ENCODE measurements at places on chromosomes 3 and 15. TPM values are rescaled to one million over a fixed set of nuclear protein-coding genes. Genes with fewer than 3 reads are reported as not detected.

DNA sequence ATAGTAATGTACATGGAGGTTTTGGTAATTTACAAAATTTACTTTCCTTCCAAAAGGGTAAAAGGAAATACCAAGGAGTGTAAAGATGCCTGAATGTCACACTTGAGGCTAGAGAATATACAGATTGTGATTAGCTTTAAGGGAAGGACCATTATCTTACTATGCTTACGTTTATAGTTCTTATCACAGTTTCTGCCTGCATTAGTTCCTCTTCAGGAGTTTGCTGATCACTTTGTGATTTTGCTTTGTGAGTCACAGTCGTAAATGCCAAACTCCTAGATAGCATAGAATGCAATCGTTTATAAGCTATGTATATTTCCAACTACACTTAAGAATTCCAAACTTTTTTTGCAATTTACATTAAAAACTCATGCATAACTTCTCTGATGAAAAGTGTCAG, 1034.6 kb downstream of the DIPK2A start:
- DNase-seq = no peak

GRCh38 chr3:120442975-120443517, 7.7 kb downstream of the FSTL1 start:
- no peak for DNase-seq

DNA sequence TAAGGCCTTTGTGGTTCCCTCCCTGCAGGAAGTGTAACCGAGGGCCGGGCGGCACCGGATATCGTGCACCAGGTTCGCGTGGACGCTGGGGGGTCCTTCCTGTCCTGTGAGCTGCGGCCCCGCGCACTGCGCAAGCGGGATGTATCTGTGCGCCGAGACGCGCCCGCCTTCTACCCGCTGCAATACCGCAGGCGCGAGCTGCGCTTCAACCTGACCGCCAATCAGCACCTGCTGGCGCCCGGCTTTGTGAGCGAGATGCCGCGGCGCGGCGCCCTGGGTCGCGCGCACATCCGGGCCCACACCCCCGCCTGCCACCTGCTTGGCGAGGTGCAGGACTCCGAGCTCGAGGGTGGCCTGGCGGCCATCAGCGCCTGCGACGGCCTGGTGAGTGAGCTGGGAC, 35.9 kb downstream of the SAXO2 start:
- no peak for DNase-seq

GRCh38 chr15:69834267-69834666, 263.4 kb downstream of the TLE3 start:
- no peak for DNase-seq

- peak; percentile 86 for DNase-seq
Measured at GRCh38 chr3:46695177-46695961, 1.9 kb upstream of the ALS2CL start.

GRCh38 chr15:85692873-85693272, 101.9 kb downstream of the KLHL25 start:
- DNase-seq = no peak

GRCh38 chr3:775178-775880, 317.5 kb upstream of the CNTN6 start:
- no peak for DNase-seq

GRCh38 chr15:39451121-39451688, 129.7 kb upstream of the THBS1 start:
- no peak for DNase-seq

DNA sequence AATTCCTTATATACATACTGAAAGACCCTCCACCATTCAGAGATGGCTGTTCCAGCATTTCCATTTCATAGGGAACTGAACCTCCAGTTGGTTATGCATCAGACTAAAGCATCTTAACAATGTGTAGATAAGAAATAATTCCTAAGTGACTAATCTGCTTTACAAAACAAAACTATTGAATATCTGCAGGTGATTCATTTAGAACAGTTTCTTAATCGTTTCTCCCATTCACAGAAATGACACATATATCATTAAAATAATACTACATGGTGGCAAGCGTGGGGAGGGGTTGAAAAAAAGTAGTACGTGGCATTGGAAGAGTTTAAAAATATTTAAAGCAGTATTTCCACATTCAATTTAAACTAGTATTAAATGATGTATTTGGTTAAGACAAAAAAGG, 19.5 kb downstream of the COPS2 start:
- peak; percentile 81 for DNase-seq

DNA sequence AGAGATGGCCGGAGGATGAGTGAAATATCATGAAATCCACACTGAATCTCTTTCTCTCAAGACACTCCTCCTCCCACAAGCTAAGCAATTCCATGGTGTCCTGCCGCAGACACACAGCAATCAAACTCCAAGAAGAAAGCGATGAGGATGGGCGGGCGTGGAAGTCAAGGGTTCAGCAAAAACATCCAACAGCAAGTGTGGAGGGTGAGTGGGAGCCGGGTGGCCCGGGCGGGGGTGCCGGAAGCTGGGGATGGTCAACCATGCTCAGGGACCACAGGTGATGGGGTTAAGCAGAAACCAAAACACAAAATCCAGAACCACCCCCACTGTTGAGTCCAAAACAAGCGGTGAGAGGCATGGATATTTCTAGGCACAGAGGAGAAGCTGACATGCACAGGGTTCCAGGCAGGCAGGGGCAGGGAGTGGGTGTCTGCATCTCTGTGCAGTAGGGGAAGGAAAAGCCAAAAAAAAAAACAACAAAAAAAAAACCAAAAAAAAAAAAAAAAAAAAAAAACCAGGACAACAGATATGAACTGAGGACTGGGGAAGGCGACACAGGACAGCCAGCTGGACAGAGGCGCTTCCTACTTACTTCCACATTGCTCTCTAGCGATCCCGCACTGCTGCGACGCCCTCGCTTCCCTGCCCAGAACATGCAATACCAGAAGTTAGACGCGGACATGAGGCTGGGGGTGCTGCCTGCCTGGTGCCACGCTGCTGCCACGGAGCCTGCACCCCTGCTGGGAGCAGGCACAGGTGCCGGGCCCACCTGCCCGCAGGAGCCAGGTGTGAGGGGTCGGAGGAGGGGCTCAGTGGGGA, 61.0 kb upstream of the RPL32 start:
- no peak for DNase-seq

DNA sequence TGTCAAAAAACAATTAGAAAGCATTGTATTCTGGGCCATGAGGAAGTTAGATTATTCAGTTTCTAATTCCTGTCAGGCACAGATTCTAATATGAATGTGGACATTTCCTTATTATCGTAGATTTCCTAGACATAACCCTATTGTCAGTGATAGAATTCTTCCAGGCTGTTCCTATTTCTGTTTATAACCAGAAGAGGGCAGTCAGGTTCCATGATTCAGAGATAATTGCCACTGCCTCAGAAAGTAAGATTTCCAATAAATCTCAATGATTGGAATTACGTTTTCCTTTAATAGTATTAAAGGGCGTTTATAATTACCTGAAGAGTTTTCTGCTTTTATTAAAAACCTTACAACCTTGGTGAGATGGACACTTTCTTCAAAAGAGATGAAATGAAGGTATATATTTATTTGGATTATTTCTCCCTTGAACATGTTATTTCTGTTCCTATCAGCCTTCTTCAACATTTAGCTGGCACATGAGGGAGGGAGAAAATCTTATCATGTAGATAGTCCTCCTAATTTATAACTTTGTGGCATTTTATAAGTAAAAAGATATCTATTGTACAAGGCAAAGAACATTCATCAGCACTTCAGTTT, 439.2 kb downstream of the MCTP2 start:
- DNase-seq = peak; percentile 84

- DNase-seq = no peak
Measured at GRCh38 chr3:81684751-81685395, 76.6 kb downstream of the GBE1 start.

DNA sequence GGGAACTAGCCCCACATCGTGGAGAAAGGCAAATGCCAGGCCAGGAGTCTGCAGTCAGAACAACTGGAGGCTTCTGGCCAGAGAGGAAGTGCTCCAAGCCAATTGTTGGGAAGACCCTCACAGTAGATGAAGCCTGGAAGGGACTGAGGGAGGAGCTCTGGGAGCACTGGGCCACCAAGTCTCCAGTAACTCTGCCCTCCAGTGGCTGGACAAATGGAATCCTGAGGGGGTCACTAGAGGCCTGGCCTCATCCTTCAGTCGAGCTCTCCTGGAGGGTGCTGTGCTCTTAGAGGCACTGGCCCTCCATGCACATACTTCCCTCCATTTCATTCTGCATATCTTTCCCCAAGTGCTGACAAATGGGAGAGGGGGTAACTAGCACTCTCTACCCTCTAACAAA, 103.0 kb downstream of the MYLK start:
- DNase-seq = no peak

GRCh38 chr15:37902126-37902525, 32.3 kb upstream of the TMCO5A start:
- DNase-seq = no peak

- no peak for DNase-seq
Measured at GRCh38 chr15:31017311-31017710, 25.9 kb upstream of the MTMR10 start.

- DNase-seq = no peak
Measured at GRCh38 chr3:196735751-196736150, 3.9 kb upstream of the PAK2 start.

DNA sequence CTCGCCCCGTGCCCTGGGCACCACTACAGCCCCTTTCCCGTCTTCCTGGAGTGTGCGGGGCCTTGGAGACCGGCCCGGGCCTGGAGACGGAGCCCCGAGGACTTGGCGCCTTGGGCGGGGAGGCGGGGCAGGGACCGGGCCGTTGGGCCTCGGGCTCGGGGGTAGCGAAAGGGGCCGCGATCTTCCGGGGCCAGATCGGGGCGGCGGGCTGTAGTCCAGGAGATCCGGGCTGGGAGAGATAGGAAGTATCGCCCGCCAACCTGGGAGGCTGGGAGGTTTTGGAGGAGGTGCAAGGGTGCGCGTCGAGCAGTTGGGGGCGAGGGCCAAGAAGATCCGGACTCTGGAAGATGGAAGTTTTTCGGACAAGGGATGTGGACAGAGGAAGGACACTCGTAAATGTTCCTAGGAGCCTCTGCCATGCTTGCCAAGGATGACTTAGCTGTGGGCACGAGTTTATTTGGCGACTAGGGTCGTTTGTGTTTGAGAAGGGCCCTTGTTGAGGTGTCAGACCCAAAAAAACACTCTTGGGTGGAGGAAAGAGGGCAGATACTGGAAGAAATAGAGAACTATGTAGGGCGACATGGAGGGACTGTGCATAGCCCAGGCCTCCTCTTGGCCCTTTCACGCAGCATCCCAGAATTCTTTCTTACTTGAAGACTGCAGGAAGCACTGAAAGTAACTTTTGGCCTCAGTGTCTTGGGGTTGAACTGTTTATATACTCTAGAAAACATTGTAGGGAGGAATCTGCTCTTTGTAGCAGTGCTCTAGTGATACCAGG, 712 bp downstream of the RTF1 start:
- no peak for DNase-seq

GRCh38 chr3:187025254-187025655, 94.9 kb downstream of the ST6GAL1 start:
- no peak for DNase-seq

GRCh38 chr15:80931191-80931590, 58.4 kb downstream of the MESD start:
- DNase-seq = no peak

DNA sequence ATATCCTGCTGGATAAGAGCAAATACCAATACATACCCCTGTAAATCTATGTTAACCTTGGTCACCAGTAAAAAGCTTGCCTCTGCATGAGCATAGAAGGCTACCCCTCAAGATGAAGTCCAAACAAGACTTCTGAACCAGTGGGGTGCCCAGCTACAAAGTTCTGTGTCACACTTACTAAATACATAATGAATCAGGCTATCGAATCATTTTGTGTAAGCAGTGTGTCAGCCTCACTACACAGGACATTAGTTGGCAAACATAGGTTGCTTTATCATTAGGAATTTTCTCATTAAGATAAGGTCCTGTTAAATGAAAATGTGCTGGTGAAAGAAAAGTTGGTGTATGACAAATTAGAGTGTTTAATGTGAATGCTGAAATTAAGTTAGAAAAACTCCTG, 452.0 kb downstream of the MFSD1 start:
- peak; percentile 13 for DNase-seq

DNA sequence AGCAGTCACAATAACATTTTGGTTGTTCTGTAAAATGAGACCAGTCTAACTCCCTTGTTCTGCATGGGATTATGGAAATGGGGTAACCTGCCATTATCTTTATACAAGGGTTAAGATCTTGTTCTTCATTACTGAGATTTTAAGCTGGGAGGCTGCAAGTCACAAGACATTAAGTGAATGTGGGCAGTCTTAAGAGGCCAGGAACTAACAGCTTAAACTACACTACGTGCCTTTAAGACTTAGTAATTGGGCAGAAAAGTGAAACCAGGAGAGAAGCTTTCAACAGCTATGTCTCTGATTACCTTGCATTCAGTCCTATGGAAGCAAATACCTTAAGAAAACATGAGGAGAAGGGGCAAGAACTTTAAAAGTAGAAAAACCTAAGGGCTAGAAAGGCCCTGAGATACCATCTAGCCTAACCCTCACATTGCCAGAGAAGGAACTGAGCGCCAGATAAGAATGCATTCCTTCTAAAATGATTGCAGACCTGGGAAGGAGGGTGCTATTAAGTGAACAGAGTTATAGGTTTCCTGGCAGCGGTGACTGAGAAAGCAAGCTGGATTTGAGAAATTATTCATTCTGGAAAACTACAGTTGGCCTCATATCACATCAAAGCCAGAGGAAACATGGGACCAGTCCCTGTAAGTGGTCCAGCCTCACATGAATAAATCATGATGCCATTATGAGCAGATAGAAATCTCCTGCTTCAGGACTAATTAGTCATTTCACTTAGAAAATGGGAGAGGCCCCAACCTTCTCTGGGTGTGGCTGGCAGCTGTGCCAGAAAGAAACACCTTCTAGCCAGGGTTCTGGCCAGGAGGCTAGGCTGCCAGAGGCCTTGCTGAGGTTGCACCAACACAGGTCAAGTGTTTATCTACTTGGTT, 32.9 kb downstream of the DAPK2 start:
- DNase-seq = no peak

GREM1 gene
- total RNA-seq = 0.44 TPM

FRMD4B gene
- total RNA-seq = 77.7 TPM

CNTN6 gene
- total RNA-seq = not detected

CILP gene
- not detected for total RNA-seq

DAZL gene
- not detected for total RNA-seq

IL17RD gene
- 0.97 TPM for total RNA-seq

ELL3 gene
- 2.4 TPM for total RNA-seq

CPNE4 gene
- total RNA-seq = not detected

POLQ gene
- 10.8 TPM for total RNA-seq

P2RY14 gene
- total RNA-seq = not detected

Measured in endothelial cell of umbilical vein (primary cell).